Suppressor macrophage (primary cell): ENCODE measurements at places on chromosomes 5 and 9.
A peak's percentile ranks its signal among the peaks of the same experiment; 100 is the strongest.

- DNase-seq = no peak
Measured at GRCh38 chr9:127982912-127983311, 2.1 kb upstream of the EEIG1 start.

DNA sequence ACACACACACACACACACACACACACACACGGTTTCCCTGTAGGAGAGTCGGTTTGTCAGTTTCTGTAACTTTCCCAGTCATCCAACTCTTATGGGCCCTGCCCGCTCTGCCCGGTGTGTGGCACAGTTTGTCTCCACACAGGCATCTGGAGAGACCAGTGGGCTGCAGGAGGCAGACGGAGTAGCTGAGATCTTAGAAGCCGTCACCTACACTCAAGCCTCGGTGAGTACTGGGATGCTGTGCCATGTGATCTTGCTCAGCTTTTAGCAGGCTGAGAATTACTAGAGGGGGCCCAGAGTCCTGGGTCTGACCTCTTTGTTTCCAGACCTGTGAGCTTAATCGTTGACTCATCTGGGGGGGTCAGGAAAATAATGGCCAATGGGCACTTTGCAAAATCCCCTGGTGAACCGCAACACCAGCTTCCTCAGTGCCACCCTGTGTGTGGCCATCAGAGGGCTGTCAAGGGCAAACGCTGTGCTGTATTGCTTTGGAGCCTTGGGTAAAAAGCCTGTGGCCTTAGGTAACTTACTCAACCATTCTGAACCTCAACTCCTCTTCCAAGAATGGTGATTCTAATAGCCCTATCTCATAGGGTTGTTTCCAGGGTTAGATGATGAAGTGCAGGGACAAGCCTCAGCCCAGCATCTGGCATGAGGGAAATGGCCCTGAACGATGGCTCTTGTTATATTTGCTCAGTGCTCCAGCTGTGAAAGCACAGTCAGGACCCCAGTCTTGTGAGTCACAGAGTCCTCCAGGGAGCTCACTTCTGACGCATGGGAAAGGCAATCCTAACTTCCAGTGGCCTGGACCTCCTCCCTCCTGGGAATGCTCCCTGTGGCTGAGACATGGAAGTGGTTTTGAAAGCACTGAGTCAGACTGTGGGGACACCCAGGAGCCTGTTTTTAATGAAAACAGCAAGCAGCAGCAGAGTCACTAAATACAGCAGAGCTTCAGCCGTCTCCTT lies 45.6 kb downstream of the COL15A1 start:
- peak; percentile 27 for DNase-seq

GRCh38 chr5:137954131-137954879 lies 65.0 kb downstream of the PKD2L2 start:
- no peak for DNase-seq

GRCh38 chr5:169303119-169303515 lies 2.2 kb upstream of the SLIT3 start:
- DNase-seq = no peak

DNA sequence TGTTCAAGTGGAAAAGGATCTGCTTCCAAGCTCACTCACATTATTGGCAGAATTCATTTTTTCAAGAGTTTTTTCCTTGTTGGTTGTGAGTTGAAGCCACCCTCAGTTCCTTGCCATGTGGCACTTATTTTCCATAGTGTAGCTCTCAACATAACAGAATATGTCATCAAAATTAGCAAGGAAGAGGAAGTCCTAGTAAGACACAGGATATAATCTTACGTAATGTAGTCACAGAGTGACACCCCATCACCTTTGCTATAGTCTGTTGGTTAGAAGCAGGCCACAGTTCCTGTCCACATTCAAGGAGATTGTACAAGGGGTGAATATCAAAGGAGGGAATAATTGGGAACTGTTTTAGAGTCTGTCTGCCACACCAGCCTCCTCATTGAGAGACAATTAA lies 15.7 kb downstream of the IRGM start:
- no peak for DNase-seq

DNA sequence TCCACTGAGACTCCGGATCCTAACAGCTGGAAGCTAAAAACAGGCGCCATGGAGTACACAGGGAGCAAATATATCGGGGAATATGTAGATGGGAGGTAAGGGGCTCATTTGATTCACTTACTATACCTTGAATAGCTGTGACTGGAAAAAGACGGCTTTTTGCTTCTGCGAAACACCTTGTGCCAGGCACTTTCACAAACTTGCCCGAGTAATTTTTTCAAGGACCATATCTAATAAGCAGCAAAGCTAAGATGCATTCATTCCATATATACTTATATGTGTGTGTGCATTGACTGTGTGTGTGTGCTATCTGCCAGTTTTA lies 178 bp downstream of the MORN5 start:
- DNase-seq = no peak

DNA sequence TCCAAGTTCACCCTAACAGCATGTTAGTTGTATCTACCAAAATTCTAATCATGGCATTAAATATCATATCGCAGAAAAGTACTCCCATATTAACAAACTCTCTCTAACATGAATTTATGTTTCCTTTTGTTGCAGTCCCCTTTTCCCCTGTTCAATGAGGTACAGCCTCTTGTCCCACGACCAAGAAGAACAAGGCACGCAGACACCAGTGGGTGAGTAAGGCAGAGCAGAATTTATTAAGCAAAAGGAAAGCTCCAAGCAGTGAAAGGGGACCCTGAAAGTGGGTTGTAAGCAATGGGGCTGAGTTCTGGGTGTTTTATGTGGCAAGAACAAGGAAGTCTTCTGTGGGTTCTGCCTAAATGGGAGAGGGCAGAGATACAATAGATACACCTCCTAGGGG lies 183.5 kb downstream of the LURAP1L start:
- no peak for DNase-seq

DNA sequence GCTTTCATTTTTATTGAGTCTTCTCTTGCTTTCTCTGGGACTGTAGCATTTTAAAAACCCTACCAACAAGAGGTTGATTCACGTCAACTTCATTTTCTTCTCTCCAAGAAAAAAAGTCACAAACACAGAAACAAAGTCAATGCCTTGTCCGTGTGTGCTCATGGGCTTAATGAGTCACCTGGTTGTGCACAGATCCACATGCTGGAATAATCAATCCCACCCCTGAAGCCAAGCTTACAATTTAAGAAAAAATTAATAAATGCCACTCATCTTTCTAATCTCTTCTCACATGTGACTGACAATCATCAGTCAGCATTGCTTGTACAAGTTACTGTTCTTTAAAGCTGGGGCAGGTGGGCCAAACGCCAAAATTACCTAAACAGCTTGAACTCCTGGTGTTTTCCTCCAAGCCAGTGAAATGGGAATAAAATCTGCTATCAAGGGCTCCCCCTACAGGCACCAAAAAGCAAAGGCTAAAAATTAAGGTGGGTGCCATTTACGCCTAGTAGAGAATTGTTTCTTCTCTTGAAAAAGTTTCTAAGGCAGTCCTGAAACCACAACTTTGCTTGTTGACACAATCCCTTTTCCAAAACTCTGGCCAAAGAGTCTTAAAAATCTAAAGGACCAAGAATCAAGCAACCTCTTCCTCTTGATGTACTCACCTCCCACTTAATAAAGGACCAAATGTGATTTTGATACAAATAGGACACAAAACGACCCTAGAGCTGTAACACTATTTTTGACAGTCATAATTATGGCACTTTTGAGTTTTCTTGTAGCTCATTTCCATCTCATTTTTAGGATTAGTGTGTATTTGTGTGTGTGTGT lies 21.3 kb downstream of the TRMO start:
- peak; percentile 45 for DNase-seq

GRCh38 chr5:171387970-171388815 lies 544 bp downstream of the NPM1 start:
- peak; percentile 93 for DNase-seq

GRCh38 chr5:77133061-77133758 lies 46.1 kb upstream of the ZBED3 start:
- DNase-seq = peak; percentile 74

DNA sequence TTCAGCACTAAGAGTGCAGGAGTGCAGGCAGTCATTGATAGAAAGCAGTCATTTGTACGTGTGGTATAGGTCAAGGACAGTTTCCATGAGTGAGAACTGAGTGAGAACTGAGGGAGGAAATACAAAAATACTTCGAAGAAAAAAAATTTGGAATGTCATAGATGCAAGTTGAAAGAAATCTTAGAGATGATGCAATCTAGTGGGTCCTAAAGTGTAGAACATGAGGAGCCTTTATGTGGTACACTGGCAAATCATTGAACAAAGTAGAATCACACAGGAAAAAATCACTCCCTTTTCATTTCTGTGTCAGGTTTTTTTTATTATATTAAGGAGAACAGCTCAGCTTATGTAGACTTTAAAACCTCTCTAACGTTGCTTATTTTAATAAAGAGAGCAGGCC lies 26.4 kb upstream of the SLC1A1 start:
- no peak for DNase-seq

GRCh38 chr9:97726716-97727115 lies 29.6 kb upstream of the XPA start:
- no peak for DNase-seq

GRCh38 chr5:147918899-147919298 lies 12.6 kb upstream of the C5orf46 start:
- no peak for DNase-seq

- peak; percentile 68 for DNase-seq
Measured at GRCh38 chr5:136023958-136024541, 4.7 kb upstream of the TGFBI start.

- no peak for DNase-seq
Measured at GRCh38 chr5:174699131-174699530, 25.3 kb upstream of the MSX2 start.

GRCh38 chr5:106167766-106168165 lies 1503.0 kb downstream of the EFNA5 start:
- no peak for DNase-seq

GRCh38 chr9:133657120-133657661 lies 21.0 kb downstream of the DBH start:
- DNase-seq = no peak

GRCh38 chr9:110099236-110100095 lies 108.5 kb downstream of the C9orf152 start:
- DNase-seq = no peak

DNA sequence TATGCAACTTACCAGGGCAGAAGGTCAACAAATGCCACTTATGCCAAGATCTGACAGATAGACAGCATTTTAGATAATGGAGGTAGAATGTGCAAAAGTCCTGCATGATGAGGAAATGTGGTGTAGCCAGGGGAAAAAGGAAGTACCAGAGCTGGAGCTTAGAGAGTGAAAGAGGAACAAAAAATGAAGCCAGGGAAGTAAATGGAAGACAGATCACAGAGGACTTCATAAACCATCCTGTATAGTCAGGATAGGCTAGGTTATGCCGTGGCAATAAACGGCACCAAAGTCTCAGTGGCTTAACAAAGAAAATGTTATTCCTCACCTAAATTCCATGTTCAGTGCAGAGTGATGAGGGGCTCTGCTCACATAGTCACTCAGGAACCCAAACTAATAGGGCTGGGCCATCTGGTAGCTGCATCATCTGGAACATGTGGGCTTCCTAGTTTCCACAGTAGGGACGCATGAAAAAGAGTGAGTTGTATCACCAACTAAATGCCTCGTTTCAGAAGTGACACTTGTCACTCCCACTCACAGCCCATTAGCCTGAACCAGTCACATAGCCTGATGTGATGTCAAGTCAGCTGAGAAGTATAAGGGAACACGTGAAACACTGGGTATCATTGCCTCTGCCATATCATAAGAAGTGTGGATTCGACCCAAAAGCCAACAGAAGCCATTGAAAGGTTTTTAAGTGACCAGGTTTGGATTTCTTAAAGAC lies 70.3 kb downstream of the SH3RF2 start:
- peak; percentile 54 for DNase-seq

GRCh38 chr5:78903861-78904260 lies 81.2 kb downstream of the ARSB start:
- DNase-seq = no peak

- no peak for DNase-seq
Measured at GRCh38 chr5:177605667-177606066, 5.7 kb downstream of the B4GALT7 start.

GRCh38 chr5:165877475-165877874 lies 2372.1 kb downstream of the MAT2B start:
- no peak for DNase-seq

- DNase-seq = no peak
Measured at GRCh38 chr5:172182291-172182690, 5.7 kb downstream of the STK10 start.

- DNase-seq = no peak
Measured at GRCh38 chr9:135817951-135818717, 89.2 kb downstream of the CAMSAP1 start.

GRCh38 chr5:37735649-37736347 lies 104.0 kb downstream of the GDNF start:
- no peak for DNase-seq

- DNase-seq = no peak
Measured at GRCh38 chr5:153352685-153353219, 137.7 kb upstream of the GRIA1 start.

- no peak for DNase-seq
Measured at GRCh38 chr9:18888290-18888689, 144.7 kb downstream of the SAXO1 start.

GRCh38 chr5:131328536-131329285 lies 64.9 kb downstream of the CDC42SE2 start:
- DNase-seq = peak; percentile 2

DNA sequence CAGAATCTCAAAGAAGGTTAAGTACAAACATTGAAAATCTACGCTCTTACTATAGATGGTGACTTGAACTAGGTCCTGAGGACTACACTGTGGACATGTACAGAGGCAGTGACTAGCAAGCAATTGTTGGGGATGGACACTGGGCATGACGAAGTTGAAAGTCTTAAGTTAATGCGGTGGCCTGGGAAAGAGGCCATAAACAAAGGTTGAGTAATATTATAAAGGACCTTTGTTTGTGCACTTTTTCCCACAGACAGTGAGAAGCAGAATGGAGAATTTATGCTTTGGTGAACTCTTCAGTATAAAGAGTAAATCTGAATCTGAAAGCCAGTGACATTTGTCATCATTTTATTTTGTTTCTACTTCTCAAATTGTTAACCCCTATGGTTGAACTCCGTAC lies 15.3 kb downstream of the ALDH1A1 start:
- no peak for DNase-seq

DNA sequence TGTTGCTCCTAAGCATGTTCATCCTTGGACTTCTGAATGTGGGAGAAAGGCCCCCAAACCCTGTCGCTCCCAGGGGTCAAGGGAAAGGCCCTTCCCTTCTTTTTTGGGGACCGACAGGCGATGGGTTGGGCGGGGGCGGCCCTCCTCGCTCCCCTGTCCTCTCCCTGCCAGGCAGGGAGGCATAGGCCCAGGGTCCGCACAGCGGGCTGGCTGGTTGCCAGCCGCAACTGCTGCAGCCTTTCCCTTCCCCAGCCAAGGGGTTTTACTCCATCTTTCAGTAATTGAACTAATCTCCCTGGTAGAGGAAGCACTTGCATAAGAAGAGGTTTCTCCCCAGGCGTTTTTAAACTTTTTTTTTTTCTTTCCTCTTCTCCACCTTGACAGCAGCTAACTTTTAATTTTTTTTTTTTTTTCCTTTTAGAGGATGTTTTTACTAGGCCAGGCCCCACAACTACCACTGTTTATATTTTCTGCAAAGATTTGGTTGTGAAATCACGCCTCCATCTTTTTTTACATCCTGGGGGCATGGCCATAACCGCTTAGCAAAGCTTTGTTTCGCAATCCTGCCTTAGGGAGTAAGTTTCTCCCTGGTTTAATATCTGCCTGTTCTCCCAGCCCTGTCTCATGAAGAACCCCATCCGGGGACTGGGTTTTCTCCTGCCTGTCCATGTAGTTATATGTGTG lies 216.9 kb upstream of the ZNF608 start:
- DNase-seq = peak; percentile 73
